ENCODE measurements at places on chromosomes 3 and 15. TPM values are rescaled to one million over a fixed set of nuclear protein-coding genes. Genes with fewer than 3 reads are reported as not detected.

The ALCAM gene
- 3.7 TPM for total RNA-seq

The ADAMTS9 gene
- 14.7 TPM for total RNA-seq

The CYP1A1 gene
- 0.41 TPM for total RNA-seq

The NMB gene
- total RNA-seq = 2.0 TPM

The TASOR gene
- total RNA-seq = 25.8 TPM

The HYKK gene
- total RNA-seq = 6.9 TPM

The IMPDH2 gene
- total RNA-seq = 46.9 TPM

The NEIL1 gene
- 8.2 TPM for total RNA-seq

The ALPK3 gene
- 181 TPM for total RNA-seq

The SPATA12 gene
- total RNA-seq = not detected

The FAM3D gene
- total RNA-seq = 0.16 TPM

The KCNMB3 gene
- 0.96 TPM for total RNA-seq

The DENND4A gene
- 13.5 TPM for total RNA-seq

The SLC6A20 gene
- total RNA-seq = not detected

The PTX3 gene
- total RNA-seq = 0.52 TPM

The GOLGB1 gene
- total RNA-seq = 56.1 TPM

The STRA6 gene
- total RNA-seq = not detected

The DAZL gene
- total RNA-seq = not detected

The GNAI2 gene
- 118 TPM for total RNA-seq

The TGM5 gene
- total RNA-seq = not detected

The MST1R gene
- total RNA-seq = 1.7 TPM

The CELF6 gene
- 1.5 TPM for total RNA-seq

The AADACL2 gene
- total RNA-seq = not detected

The CATSPER2 gene
- total RNA-seq = 1.2 TPM

The IL17RC gene
- 35.0 TPM for total RNA-seq

The TICRR gene
- 0.08 TPM for total RNA-seq

The STT3B gene
- 82.1 TPM for total RNA-seq

The RNF7 gene
- 89.6 TPM for total RNA-seq

The ITIH1 gene
- total RNA-seq = not detected

The CALML4 gene
- 0.91 TPM for total RNA-seq

Measured in left ventricle myocardium inferior (tissue), 1 donor.